ENCODE measurements at places on chromosomes 5 and 9.

DNA sequence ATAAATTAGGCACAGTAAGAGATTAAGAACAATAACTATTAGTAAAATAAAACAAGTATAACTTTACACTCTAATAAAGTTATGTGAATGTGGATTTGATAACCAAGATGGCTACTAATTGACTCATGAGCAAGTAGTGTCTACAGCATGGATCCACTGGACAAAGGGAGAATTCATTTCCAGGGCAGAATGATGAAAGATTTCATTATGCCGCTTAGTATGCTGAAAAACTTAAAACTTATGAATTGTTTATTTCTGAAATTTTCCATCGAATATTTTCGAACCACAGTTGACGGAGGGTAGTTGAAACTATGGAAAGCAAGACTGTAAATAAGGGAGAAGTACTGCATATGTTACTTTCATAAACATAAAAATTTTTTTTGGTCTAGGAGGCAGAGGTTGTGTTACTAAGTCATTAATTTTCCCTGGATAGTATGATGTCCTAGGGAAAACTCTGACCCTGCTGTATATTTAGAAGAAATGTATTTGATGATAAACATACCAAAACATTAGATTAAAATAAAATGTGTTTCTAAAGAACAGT lies 24.9 kb upstream of the TARS1 start:
- DNase-seq = no peak
- H3K4me1 ChIP-seq = peaks cover 20% of the 10 kb centered on the region
- no peaks in the 10 kb centered on the region for H3K27me3 ChIP-seq
- H3K27ac ChIP-seq = no peak overlapping the region
- no peaks in the 10 kb centered on the region for H3K36me3 ChIP-seq
- no peak overlapping the region for H3K4me3 ChIP-seq

DNA sequence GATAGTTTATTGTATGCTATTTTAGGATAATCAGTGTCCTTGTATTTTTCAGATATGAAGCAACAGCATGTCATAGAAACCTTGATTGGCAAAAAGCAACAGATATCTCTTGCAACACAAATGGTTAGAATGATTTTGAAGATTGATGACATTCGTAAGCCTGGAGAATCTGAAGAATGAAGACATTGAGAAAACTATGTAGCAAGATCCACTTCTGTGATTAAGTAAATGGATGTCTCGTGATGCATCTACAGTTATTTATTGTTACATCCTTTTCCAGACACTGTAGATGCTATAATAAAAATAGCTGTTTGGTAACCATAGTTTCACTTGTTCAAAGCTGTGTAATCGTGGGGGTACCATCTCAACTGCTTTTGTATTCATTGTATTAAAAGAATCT lies 14.5 kb downstream of the CCT5 start:
- no peak overlapping the region for H3K4me3 ChIP-seq
- H3K27me3 ChIP-seq = no peaks in the 10 kb centered on the region
- peaks cover 27% of the 10 kb centered on the region for H3K36me3 ChIP-seq
- no peak overlapping the region for H3K27ac ChIP-seq
- DNase-seq = no peak

DNA sequence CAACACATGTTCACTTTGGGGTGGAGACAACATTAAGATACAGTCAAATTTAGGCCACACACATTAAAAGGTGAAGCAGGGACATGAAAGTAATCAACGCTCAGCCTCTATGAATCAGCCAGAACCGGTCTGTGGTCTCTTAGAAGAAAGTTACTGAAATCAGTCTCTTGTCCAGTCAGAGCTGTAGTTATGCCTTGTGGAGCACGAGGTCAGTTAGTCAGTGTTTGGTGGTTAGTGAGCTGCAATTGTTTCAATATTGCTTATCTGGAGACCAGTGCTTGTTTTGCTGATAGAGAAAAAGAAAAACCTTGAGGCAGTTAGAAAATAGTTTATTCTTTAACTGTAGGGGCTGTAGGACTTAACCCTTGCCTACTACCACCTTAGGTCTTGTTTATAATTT lies 157.8 kb upstream of the RASEF start:
- H3K27ac ChIP-seq = no peak overlapping the region
- no peaks in the 10 kb centered on the region for H3K36me3 ChIP-seq
- DNase-seq = peak; percentile 30
- no peaks in the 10 kb centered on the region for H3K27me3 ChIP-seq
- no peak overlapping the region for H3K4me3 ChIP-seq

- DNase-seq = no peak
- peaks cover 95% of the 10 kb centered on the region for H3K27me3 ChIP-seq
- H3K27ac ChIP-seq = no peak overlapping the region
- no peaks in the 10 kb centered on the region for H3K4me1 ChIP-seq
- no peaks in the 10 kb centered on the region for H3K36me3 ChIP-seq
- H3K4me3 ChIP-seq = no peak overlapping the region
Observed at GRCh38 chr9:134770972-134771971, 109.3 kb upstream of the FCN2 start.

- H3K4me1 ChIP-seq = no peaks in the 10 kb centered on the region
- H3K36me3 ChIP-seq = no peaks in the 10 kb centered on the region
- no peak overlapping the region for H3K4me3 ChIP-seq
- no peaks in the 10 kb centered on the region for H3K27me3 ChIP-seq
- H3K27ac ChIP-seq = no peak overlapping the region
Observed at GRCh38 chr5:145245354-145245753, 589.8 kb downstream of the PRELID2 start.

GRCh38 chr9:4297151-4297785 lies 2.6 kb downstream of the GLIS3 start:
- peak overlapping the region; percentile 69 for H3K4me3 ChIP-seq
- H3K27me3 ChIP-seq = peaks cover 10% of the 10 kb centered on the region
- no peaks in the 10 kb centered on the region for H3K36me3 ChIP-seq

DNA sequence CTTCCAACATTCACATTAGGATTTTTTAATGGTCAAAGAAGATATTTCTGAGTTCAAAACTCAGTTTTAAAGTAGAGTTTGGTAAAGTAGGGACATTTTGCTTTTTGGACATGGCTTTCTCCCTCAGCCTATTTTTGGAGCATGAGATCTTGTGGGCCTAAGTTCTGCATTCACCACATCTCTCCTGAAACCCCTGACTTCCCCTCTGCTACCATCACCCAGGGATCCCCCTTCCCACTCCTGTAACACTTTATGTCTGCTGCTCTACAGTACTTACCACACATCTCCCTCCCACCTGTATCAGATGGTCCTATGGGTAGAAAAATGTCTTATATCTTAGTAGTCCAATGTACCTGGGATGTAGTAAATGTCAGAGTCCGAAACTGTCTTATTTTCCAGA lies 48.2 kb upstream of the JAK2 start:
- H3K27ac ChIP-seq = no peak overlapping the region
- no peak overlapping the region for H3K4me3 ChIP-seq
- H3K27me3 ChIP-seq = no peaks in the 10 kb centered on the region
- H3K4me1 ChIP-seq = peaks cover 33% of the 10 kb centered on the region
- DNase-seq = no peak
- H3K36me3 ChIP-seq = no peaks in the 10 kb centered on the region

DNA sequence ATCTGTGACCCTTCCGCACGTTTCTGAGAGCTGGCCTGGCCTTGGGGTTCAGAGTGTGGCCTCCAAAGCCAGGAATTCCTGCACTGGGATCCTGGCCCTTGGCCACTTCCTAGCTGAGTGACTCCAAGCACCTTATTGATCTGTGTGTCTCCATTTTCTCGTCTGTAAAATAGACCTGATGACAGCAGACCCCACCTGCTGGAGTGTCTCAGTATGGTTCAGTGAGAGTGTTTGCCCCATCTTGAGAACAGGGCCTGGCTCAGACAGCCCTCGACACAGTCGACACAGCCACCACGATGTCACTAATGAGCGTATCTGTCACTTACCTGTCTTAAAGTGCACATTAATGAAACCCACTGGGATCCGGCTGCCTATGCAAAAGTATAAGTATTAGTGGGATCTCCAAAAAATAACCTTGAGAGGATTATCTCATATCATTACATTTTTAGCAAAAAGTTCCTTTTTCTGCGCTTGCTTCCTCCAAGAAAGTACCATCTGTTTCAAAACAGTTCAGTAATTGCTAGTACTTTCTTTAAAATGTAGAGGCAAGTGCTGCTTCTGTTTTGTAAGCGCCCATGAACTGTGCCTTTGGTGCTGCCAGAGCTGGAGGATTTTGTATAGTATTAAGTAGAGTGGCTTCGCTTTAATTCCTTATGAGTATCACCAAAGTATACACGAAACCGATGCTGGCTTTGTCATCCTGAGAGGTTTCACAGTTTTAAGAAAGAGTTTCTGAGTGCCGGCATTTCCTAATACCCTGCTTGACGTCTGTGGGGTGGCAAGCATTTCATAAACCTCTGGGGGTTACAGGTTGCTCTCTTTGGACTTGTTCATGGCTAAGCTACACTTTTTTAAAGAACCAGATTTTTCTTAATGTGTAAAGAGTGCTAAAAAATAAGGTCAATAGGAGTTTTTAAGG lies 31.7 kb downstream of the UBE2QL1 start:
- H3K27ac ChIP-seq = no peak overlapping the region
- no peak overlapping the region for H3K4me3 ChIP-seq
- DNase-seq = no peak
- no peaks in the 10 kb centered on the region for H3K4me1 ChIP-seq

DNA sequence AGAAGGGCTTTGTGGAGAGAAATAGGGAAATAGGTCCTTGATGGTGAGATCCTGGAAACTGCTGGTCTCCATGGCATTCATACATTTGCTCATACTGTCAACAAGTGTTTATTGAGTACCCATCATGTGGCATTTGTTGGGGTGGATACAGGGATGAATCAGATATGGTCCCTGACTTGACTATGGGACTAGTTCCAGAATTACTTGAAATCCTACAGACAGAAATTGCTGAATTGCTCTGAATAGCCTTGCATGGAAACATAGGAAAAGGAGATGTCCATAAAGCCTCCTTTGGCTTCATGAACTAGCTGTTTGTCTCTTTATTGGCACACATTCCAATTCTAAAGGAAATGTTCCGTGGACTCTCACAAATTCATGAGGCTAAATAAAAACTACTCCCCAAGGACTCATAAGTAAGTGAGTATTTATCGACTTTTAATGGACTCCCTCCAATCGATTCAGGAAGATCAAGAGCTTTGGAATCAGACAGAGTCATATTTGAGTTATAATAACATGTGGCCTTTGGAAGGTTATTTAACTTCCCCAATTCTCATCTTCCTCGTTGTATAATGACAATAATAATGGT lies 122.4 kb upstream of the C6 start:
- H3K4me3 ChIP-seq = no peak overlapping the region
- no peak for DNase-seq
- H3K36me3 ChIP-seq = no peaks in the 10 kb centered on the region
- H3K27ac ChIP-seq = no peak overlapping the region
- no peaks in the 10 kb centered on the region for H3K4me1 ChIP-seq
- H3K27me3 ChIP-seq = no peaks in the 10 kb centered on the region

DNA sequence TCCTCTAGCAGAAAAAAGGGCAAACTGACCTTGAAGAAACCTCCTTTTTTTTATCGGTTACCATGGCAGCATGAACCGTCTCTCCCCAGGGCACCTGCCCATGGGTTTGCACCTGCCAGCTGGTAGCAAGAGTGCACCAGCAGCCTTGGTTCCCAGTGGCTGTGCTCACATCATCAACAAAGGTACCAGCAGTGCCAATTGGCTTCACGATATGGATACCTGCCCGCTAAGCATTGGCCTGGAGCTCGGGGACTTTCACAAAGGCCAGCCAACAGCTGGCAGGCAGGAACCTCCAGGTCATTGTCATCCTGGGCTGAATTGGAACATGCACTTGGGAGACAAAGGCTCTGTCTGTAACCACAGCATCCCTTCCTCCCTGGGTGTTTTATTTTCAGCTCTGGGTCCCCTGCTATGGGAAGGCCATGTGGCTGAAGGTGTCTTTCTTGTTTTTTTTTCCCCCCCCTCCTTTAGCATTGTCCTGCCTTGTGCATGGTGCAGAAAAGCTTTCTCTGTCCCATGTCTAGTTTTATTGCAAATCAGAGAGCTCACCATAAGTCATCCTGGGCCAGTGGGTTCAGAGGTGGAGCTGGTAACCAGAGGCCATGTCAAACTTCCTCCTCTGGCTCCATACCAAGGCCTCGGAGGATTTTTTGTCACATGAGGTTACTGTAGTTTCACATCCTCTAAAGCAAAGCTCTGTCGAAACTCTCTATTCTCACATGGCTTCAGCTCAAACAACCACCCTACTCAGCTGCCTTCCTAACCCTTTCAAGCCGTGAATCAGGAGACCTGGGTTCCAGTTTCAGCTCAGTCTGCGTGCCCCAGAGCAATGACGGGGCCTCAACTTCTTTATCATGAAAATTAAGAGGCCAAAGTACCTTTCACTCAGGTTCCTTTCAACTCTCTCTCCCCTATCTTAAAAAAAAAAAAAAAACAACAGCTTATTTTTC lies 145.5 kb upstream of the MAP3K1 start:
- no peak overlapping the region for H3K27ac ChIP-seq
- H3K4me3 ChIP-seq = no peak overlapping the region
- DNase-seq = peak; percentile 48
- no peaks in the 10 kb centered on the region for H3K27me3 ChIP-seq

GRCh38 chr9:73121375-73121935 lies 30.2 kb upstream of the ANXA1 start:
- H3K27ac ChIP-seq = no peak overlapping the region
- no peaks in the 10 kb centered on the region for H3K27me3 ChIP-seq
- no peaks in the 10 kb centered on the region for H3K4me1 ChIP-seq
- H3K36me3 ChIP-seq = no peaks in the 10 kb centered on the region
- no peak for DNase-seq

DNA sequence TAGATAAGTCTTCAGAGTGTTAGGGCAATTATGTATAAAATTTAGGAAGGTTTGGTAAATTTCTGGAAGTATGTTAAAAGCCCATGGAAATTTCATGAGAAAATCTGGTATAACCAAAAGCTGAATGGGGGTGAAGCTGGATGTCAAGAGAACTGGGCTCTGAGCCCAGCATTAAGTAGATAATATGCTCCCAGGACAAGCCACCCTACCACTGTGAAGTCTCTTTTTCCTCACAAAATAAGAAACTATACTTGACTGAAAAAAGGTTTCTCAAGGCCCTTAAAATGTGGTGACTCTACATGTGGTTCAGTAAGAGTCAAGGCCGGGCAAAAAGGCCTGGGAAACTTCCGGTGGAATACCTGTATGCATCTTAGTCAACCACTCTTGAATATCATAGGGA lies 310.3 kb downstream of the EBF1 start:
- H3K36me3 ChIP-seq = no peaks in the 10 kb centered on the region
- no peaks in the 10 kb centered on the region for H3K4me1 ChIP-seq
- no peak for DNase-seq
- no peak overlapping the region for H3K27ac ChIP-seq
- H3K27me3 ChIP-seq = no peaks in the 10 kb centered on the region

- no peak for DNase-seq
- no peaks in the 10 kb centered on the region for H3K4me1 ChIP-seq
- no peaks in the 10 kb centered on the region for H3K27me3 ChIP-seq
- H3K27ac ChIP-seq = no peak overlapping the region
- H3K36me3 ChIP-seq = no peaks in the 10 kb centered on the region
Observed at GRCh38 chr5:44292736-44293135, 96.5 kb downstream of the FGF10 start.

GRCh38 chr9:114450833-114451706 lies 54.2 kb downstream of the WHRN start:
- H3K27me3 ChIP-seq = no peaks in the 10 kb centered on the region
- H3K4me1 ChIP-seq = peaks cover 14% of the 10 kb centered on the region
- H3K4me3 ChIP-seq = no peak overlapping the region
- H3K36me3 ChIP-seq = no peaks in the 10 kb centered on the region
